ENCODE measurements at places on chromosomes 1 and 21.
A peak's percentile ranks its signal among the peaks of the same experiment; 100 is the strongest.

- no peak for DNase-seq
Observed at GRCh38 chr1:106447466-106447865, 609.0 kb upstream of the PRMT6 start.

- no peak for DNase-seq
Observed at GRCh38 chr1:145978471-145978853, 14.0 kb downstream of the POLR3GL start.

- no peak for DNase-seq
Observed at GRCh38 chr1:177146499-177146898, 18.0 kb downstream of the ASTN1 start.

DNA sequence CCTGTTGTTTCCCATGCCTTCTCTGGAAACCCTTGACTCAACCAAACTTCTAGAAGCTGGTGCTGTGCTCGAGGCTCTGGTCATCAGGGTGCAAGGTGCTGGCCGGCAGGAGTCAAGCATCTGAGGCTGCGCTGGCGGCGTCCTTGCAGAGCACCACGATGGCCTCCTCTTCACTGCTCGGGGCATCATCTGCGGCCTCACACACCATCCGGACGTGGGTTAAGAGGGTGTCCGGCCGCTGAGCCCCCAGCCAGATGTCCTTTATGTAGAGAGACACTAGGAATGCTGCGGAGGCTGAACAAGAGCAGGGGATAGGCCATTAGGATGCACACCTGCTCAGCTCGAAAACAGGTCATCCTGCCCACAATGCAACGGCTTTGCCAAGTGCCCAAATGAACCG is 16.2 kb downstream of the MRAP start:
- DNase-seq, result no peak

DNA sequence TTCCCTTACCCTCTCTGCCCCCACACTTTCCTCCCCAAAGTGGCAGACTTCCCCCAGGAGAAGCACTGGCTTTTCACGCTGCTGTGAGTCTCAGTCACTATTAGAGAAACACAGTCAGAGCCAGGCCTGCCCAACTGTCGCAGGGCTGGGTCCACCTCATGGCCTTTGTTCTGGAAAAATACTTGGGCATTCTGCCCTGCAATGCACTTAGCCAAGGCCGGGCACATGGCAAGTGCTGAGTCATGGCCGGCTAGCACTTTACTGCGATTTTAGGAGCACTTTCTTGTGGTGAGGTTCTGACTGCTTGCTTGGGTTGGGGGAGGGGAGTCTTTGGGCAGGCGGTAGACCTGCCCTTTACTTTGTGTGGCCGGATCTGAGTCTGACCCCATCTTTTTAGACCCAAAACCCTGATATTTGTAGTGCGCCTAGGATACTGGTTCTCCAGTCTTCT is 7.7 kb downstream of the EPHX1 start:
- no peak for DNase-seq

- no peak for DNase-seq
Observed at GRCh38 chr1:22879445-22879844, 93.2 kb downstream of the LACTBL1 start.

GRCh38 chr21:27614231-27614630 is 647.3 kb upstream of the ADAMTS5 start:
- no peak for DNase-seq

GRCh38 chr21:17780539-17780938 is 38.6 kb downstream of the C21orf91 start:
- DNase-seq, result peak; percentile 55

DNA sequence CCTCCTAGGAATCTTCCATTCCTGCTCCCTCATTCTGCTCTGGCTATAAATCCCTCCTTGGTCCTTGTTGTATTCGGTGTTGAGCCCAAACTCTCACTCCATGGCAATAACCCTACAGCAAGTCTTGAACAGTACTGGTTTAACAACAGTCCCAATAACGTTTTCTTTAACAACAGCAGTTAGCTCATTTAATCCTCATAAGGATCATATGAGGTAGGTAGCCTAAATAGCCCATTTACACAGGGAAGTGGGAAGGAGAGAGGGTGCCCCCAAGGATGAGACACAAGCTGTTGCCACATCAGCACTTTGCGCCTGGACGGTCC is 444 bp upstream of the AGTRAP start:
- DNase-seq, result no peak

DNA sequence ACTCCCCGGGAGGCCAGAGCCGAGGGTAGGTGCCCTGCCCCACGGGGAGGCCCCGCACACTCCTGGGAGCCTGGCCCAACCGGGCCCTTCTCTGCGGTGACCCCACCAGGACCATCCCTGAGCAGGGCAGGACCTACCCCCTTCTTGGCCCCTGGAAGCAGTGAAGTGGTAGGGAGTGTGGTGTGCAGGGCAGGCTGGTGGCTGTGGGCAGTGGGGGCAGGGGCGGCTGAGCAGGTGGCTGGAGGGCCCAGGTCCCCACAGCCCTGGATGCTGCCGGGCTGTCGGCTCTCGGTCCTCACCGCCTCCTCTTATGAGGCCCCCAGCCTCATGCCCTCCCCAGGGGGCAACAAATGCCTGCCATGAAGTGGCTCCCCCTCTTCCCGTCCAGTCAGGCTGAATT is 19.5 kb downstream of the PLCH2 start:
- DNase-seq, result no peak

GRCh38 chr1:225851805-225852204 is 30.4 kb downstream of the TMEM63A start:
- no peak for DNase-seq

GRCh38 chr1:243465738-243466137 is 209.9 kb downstream of the SDCCAG8 start:
- DNase-seq, result no peak

- no peak for DNase-seq
Observed at GRCh38 chr1:39694026-39694425, 2.8 kb upstream of the HPCAL4 start.

- no peak for DNase-seq
Observed at GRCh38 chr1:210236840-210237409, 4.3 kb downstream of the SERTAD4 start.

- no peak for DNase-seq
Observed at GRCh38 chr1:7098641-7099040, 313.4 kb downstream of the CAMTA1 start.

- no peak for DNase-seq
Observed at GRCh38 chr1:234923626-234924025, 205.0 kb downstream of the TOMM20 start.

DNA sequence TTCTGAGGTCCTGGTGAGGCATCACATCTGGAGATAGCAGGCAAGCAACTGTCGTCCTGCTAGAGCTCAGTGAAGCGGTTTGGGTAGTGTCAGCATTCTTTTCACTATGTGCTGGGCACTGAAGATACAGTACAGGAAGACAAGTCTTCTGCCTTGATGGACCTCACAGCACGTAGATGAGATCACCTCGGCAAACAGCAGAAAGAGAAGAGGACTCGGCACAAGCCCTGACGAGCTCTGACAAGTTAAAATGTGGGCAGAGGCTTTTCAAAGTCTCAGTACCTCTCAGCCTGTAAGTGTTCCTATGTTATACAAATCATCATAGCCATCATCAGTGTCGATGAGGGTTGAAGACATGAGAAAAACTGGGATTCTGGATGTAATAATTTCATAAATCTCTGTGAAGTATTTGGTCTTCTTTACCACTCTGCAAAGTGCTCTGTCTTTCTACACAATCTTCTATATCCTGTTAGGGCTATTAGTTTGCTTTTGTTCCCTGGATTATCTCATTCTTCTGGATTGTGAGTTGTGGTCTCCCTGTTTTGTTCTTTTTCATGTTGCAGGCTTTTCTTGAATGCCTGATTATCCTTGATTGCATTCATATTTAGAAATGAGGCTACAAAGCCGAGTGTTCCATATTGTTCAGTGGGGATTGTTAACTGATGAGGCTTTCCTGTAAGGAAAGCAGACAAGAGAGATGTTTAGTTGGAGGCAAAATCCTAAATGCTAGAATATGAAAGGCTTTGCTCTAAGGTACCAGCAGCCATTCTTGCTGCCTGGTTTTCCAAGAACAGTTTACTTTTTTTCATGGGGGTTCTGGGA is 24.2 kb downstream of the MAEL start:
- DNase-seq, result no peak

- DNase-seq, result no peak
Observed at GRCh38 chr1:90671741-90672140, 45.4 kb downstream of the BARHL2 start.

GRCh38 chr21:41763398-41763931 is 3.4 kb downstream of the RIPK4 start:
- DNase-seq, result no peak

- no peak for DNase-seq
Observed at GRCh38 chr1:4660917-4661594, 6.6 kb downstream of the AJAP1 start.

DNA sequence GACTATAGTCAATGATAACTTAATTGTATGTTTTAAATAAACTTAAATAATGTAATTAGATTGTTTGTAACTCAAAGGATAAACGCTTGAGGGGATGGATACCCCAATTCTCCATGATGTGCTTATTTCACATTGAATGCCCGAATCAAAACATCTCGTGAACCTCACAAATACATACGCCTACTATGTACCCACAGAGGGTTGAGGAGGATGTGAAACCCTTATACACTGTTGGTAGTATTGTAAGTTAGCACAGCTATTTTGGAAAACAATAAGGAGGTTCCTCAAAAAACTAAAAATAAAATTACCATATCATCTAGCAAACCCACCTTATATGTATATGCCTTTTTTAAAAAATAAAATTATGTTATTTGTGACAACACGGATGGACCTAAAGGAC is 198.6 kb downstream of the MRPL39 start:
- no peak for DNase-seq

GRCh38 chr1:109769330-109770078 is 5.8 kb upstream of the EPS8L3 start:
- DNase-seq, result no peak

- no peak for DNase-seq
Observed at GRCh38 chr21:40915114-40915513, 68.2 kb upstream of the DSCAM start.

- no peak for DNase-seq
Observed at GRCh38 chr1:14686701-14687100, 88.2 kb downstream of the KAZN start.

GRCh38 chr1:10835421-10835820 is 39.0 kb upstream of the CASZ1 start:
- DNase-seq, result no peak

GRCh38 chr1:150780510-150780909 is 14.9 kb upstream of the CTSS start:
- DNase-seq, result no peak

DNA sequence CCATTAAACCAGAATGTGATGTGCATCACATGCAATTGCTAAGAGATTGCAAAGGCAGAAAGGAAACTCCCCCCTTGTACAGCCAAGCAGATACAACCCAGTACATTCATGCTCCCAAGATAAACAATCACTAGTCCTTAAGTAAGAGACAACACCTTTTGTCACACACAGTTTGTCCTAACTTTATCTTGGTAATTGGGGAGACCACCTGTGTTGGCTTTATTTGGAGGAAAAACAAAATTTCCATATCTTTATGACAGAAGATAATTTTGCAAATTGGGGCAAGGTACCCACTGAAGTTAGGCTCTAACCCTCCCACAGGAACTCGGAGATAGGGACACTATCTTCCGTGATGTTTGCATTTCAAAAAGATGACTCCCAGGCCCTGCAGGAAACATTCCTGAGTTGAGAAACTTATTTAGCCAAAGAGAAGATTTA is 175.0 kb upstream of the TNR start:
- DNase-seq, result no peak

DNA sequence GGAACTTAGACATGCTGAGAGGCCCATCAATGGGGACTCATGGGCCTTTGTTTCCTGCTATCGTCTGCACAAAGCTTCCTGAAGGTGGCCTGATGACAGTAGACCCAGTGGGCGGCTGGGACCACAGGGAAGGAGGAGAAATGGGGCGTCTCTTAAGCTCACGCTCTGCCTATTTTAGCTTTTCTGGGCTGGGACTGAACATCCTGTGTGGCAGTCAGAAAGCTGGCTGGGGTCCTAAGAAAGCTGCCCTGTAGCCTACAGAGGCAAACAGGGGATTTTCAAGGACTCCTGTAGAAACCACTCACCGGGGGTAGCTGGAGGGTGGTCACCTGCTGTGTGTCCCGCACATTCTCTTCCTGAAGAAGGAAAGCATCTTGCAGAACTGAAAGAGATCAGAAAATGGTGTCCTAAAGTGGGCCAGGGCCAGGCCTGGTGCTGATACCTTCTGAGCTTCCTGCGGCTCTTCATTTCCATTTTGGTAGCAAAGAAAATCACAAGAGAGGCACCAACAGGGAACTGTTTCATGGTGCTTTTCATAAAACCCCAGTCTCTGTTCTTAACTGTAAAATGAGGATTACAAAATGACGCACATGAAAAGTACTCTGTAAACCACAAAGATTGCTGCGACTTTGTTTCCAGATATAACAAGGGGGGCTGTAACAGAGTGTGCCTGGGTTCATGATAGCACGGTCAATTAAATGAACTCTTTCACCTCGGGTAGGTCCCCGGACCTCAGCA is 8.6 kb downstream of the ZNF496 start:
- no peak for DNase-seq

DNA sequence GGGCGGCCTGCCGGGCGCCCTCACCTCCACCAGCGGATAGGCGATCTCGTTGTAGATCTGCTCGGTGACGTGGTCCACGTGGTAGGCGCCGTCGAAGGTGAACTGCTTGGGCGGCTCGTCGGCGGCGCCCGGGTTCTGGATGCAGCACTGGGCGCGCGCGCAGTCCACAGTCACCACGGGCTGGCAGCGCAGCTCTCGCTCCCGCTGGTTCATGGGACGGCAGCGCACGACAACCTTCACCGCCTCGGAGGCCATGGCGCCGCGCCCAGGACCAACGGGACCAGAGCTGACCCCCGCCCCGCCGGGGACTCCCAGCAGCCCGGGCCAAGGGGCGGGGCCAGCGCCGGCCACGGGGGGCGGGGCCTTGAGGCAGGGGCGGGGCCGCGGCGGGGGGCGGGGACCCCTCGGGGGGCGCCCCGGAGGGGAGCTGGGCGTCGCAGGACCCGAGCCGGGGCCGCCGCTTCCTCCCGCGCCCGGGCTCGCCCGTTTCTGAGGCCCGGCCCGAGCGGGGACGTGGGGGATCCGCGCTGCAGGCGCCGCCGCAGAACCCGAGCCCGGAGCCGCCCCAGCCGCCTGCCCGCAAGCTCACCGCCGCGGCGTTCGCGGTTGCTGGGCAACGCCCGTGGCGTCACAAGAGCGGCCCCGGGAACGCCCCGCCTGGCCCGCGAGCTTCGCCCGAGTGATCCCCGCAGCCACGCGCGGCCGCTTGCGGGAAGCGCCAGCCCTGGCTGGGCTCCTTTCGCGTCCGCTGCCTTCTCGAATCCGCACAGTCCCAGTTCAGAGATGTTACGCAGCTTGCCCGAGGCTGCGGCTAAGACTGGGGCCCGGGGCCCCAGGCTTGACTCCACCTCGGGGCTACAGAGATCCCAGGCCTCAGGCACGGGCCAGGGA is at the start of gene KIF17:
Gene KIF17 (minus strand): TSS at position 556 of the 891 bp plus-strand sequence. CDS start 301 bp downstream, at position 255.
- peak; percentile 62 for DNase-seq

Data from activated CD4-positive, alpha-beta T cell treated with anti-CD3 and anti-CD28 coated beads, Interleukin-2, amount 50 U/mL, for 1 hour (primary cell).